ENCODE measurements at places on chromosomes 7 and 10.

DNA sequence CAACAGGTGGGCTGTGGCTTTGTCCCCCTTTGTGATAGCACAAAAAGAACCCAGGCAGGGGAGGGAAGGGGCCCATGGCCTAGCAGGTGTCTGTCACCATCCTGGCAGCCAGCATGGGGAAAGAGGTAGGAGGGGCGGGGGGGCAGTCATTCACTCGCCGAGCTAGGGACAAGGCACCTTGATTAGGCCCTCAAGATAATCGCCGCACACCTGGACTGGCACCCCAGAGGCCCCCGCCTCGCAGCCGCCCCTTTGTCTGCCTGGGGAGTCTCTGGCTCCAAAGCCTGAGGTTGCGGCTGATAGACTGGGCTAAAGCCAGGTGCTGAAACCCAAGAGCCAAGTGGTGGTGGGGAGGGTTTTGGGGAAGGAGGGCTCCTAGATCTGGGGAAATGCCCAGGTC is 151.2 kb upstream of the PCBD1 start:
- no peak for DNase-seq

GRCh38 chr7:81882086-81882485 is 112.2 kb upstream of the HGF start:
- DNase-seq = no peak

DNA sequence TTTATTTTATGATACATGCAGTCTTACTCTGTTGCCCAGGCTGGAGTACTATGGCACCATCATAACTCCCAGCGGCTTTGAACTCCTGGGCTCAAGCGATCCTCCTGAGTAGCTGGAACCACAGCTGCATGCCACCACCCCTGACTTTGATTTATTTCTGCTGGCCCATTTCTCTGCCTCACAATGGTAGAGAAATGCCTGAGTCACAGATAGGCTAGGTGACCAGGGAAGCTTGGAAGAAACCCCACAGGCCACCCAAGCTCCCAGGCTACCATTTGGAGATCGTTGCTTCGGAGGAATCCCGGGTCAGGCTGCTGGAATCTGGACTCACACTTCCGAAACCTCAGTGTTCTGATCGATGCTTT is 17.4 kb upstream of the BAIAP2L1 start:
- no peak for DNase-seq

- no peak for DNase-seq
Measured at GRCh38 chr7:99409192-99409572, 413 bp downstream of the BUD31 start.

- no peak for DNase-seq
Measured at GRCh38 chr7:70014472-70015177, 416.4 kb downstream of the AUTS2 start.

GRCh38 chr7:74006451-74007241 is 21.3 kb upstream of the ELN start:
- no peak for DNase-seq

- DNase-seq = no peak
Measured at GRCh38 chr10:118407026-118407425, 64.9 kb upstream of the FAM204A start.

GRCh38 chr10:16887565-16887964 is 70.3 kb upstream of the RSU1 start:
- DNase-seq = no peak

GRCh38 chr10:61112771-61113170 is 168.8 kb upstream of the RHOBTB1 start:
- no peak for DNase-seq

DNA sequence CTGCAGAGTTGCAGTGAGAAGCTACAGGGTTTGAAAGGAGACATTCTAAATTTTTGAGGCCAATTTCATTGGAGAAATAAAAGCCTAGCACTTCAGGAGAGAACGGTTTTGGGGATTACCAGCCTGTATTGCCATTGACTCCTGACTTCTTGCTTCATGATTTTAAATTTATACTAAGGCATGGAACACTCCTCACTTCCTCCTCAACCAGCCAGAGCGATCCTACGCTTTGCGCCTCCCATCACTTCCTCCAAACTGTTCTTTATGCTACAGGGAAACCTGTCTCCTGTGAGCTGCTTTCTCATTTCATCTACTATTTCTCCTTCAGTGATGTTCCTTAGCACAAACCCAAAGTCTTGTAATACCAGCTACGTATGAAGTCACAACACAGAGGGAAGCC is 495.1 kb downstream of the SUGCT start:
- DNase-seq = no peak

- no peak for DNase-seq
Measured at GRCh38 chr10:132439424-132440163, 42.6 kb downstream of the PWWP2B start.

DNA sequence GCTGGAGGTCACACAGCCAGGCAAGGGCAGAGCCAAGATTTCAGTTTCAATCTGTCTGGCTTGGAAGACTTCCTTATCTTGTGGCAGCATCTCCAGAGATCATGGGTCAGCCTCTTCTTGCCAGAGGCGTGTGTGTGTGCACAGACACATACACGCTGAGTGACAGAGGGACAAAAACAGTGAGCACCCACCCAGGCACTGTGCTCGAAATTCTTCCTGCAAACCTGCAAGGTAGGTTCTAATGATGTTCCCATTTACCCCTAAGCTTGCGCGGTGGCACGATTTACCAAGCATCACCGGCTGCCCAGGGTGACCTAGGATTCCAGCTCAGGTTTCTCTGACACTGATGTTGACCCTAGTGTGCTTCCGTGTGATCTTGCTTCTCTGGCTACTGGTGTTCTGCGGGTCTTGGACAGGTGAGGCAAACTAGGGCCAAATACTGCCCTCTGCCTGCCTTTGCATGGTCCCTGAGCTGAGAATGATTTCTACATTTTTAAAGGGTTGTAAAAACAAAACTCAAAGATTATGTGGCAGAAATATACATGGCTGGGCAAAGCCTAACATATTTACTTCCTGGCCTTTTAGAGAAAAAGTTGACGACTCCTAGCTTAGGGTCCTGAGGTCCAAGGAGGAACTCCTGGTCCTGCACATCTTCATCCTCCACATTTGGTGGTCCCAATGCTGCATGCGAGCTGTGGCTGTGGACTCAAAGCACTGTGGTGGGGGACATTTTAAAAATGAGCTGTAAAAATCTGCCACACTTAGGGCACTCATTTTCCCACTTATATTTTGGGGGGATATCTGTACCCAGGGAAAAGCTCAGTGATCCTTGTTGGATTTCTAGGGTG is 268.5 kb downstream of the RPS24 start:
- DNase-seq = no peak

- DNase-seq = no peak
Measured at GRCh38 chr7:4692055-4692454, 10.0 kb downstream of the FOXK1 start.

- no peak for DNase-seq
Measured at GRCh38 chr10:50325449-50326171, 74.3 kb upstream of the ASAH2 start.

GRCh38 chr7:18529239-18529638 is 33.7 kb downstream of the HDAC9 start:
- DNase-seq = no peak

Measured in SHP77 (cell line).